ENCODE measurements at places on chromosomes 6 and 20. TPM values are rescaled to one million over a fixed set of nuclear protein-coding genes. Genes with fewer than 3 reads are reported as not detected.

PPP1R3G gene
- total RNA-seq: 2.8 TPM

FBXL4 gene
- 13.1 TPM for total RNA-seq

DDX43 gene
- 0.55 TPM for total RNA-seq

COX4I2 gene
- not detected for total RNA-seq

TDRD6 gene
- 0.46 TPM for total RNA-seq

REM1 gene
- not detected for total RNA-seq

SDCBP2 gene
- total RNA-seq: 1.3 TPM

WASF1 gene
- total RNA-seq: 5.8 TPM

RGS19 gene
- 7.8 TPM for total RNA-seq

KCNQ2 gene
- total RNA-seq: not detected

SNAP91 gene
- total RNA-seq: under 0.01 TPM

MBOAT1 gene
- 1.5 TPM for total RNA-seq

OSBPL2 gene
- 38.8 TPM for total RNA-seq

PLCB4 gene
- 2.0 TPM for total RNA-seq

RNF182 gene
- total RNA-seq: 0.28 TPM

BCLAF1 gene
- total RNA-seq: 90.2 TPM
